ENCODE measurements at places on chromosomes 6 and 20.

DNA sequence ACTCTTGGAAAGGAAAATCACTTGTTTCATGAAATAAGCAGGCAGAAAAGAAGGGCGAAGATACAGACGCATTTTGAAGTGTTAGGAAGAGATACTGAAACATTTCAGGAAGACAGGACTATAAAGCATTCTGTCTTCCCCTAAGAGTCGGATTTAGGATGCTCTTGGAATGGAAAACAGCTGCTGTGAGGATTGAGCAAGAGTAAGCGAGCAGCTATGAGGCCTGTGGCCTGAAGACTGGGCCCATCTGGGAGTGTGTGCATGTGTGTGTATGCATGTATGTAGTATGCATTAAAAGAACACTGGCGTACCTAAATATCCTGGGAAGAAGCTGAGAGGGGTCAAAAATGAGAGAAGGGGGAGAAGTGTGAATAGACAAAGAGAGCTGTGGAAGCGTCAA, 83.6 kb downstream of the SIM1 start:
- no peak for DNase-seq

- DNase-seq: no peak
These were observed 235.5 kb downstream of the PREX1 start for GRCh38 chr20:48592107-48592940.

GRCh38 chr20:37276494-37277252, 12.8 kb upstream of the MANBAL start:
- DNase-seq: no peak

- no peak for DNase-seq
These were observed 322.2 kb downstream of the NRN1 start for GRCh38 chr6:5684320-5685053.

DNA sequence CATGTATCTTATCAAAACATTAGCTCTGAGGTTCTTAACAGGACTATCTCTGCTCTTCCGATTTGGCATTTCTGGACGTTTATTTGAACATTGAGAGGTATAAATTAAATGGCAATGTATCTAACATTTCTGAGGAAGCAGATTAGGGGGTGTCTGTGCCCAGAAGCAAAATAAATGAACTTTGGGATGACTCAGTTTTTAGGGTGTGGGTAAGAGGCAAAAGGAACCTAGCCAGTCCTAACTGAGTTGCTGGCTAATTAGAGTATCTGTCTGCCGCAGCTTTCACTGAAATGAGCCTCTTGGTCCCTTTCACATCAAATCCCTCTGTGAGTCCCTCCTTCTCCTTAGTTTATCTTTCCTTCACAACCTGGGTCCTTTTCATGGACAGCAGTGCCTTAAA, 1.1 kb downstream of the RNF144B start:
- no peak for DNase-seq

DNA sequence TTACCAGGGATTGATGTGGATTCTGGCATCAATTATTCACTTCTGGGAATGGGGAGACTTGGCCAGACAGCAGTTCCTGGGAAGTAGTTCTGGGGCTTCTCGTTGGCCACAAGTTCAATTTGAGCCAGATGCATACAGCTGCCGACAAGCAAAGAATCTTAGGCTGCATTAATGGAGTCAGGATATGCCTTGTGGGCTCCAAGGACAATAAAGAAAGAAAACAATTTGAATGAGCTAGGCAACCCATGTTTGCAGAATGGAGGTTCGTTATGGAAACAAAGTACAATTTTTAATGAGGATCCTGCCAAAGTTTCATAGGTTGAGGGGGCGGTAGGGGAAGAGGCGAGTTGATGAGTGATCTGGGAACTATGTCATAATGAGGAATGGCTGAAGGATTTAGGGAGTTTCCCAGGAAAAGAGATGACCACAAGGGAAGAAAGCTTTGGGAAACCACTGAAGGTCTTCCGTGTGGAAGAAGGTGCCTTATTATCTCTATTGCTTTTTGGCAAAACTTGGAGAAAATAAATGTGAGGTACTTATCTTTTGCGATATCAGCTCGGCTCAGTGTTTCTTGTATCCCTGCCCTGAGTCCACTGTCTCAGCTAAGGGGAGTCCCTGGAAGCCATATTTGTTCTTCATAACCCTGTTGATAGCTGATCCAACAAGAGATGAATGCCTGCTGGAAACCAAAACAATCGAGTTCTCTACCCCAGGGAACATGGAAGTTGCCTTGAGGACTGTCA, 181.0 kb upstream of the ZNF217 start:
- no peak for DNase-seq

GRCh38 chr20:52420805-52421204, 229.2 kb upstream of the ZFP64 start:
- DNase-seq: no peak

GRCh38 chr6:46676604-46677313, 10.9 kb upstream of the TDRD6 start:
- no peak for DNase-seq
